ENCODE measurements at places on chromosomes 2 and 18. TPM values are rescaled to one million over a fixed set of nuclear protein-coding genes. Genes with fewer than 3 reads are reported as not detected.

- no peak overlapping the region for H3K4me3 ChIP-seq
- H3K27ac ChIP-seq, result peak overlapping the region; percentile 81
- no peaks in the 10 kb centered on the region for H3K36me3 ChIP-seq
- DNase-seq, result no peak
- peaks cover 21% of the 10 kb centered on the region for H3K4me1 ChIP-seq
Measured at GRCh38 chr2:24016853-24017703, 7.2 kb downstream of the MFSD2B start.

- no peaks in the 10 kb centered on the region for H3K27me3 ChIP-seq
- H3K4me3 ChIP-seq, result no peak overlapping the region
- peaks cover 9% of the 10 kb centered on the region for H3K36me3 ChIP-seq
- H3K4me1 ChIP-seq, result peaks cover 41% of the 10 kb centered on the region
Measured at GRCh38 chr2:25620711-25621110, 52.7 kb downstream of the DTNB start.

- no peak overlapping the region for H3K4me3 ChIP-seq
- no peaks in the 10 kb centered on the region for H3K36me3 ChIP-seq
- H3K27me3 ChIP-seq, result no peaks in the 10 kb centered on the region
- H3K4me1 ChIP-seq, result no peaks in the 10 kb centered on the region
- no peak overlapping the region for H3K27ac ChIP-seq
- DNase-seq, result no peak
Measured at GRCh38 chr2:123438251-123438650, 586.8 kb upstream of the CNTNAP5 start.

DNA sequence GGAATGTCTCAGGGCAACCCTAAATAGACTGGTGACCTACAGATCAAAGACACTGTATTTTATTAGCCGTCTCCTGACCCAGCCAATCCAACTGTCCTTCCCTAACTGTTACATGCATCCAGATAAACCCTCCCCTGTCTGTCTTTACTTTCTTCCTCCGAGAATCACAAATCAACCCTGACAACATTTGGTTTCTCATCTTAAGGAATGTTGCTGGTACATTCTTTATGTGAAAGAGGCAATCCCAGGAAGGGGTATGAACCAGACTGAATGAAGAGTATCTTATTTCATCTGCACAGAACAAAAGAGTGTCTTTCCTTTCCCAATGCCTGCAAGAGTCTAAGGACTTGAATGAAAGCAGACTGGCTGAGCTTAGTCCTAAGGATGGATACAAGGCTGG lies 113.9 kb upstream of the LTBP1 start:
- peaks cover 4% of the 10 kb centered on the region for H3K4me1 ChIP-seq
- no peak for DNase-seq
- H3K27me3 ChIP-seq, result no peaks in the 10 kb centered on the region
- H3K4me3 ChIP-seq, result no peak overlapping the region

DNA sequence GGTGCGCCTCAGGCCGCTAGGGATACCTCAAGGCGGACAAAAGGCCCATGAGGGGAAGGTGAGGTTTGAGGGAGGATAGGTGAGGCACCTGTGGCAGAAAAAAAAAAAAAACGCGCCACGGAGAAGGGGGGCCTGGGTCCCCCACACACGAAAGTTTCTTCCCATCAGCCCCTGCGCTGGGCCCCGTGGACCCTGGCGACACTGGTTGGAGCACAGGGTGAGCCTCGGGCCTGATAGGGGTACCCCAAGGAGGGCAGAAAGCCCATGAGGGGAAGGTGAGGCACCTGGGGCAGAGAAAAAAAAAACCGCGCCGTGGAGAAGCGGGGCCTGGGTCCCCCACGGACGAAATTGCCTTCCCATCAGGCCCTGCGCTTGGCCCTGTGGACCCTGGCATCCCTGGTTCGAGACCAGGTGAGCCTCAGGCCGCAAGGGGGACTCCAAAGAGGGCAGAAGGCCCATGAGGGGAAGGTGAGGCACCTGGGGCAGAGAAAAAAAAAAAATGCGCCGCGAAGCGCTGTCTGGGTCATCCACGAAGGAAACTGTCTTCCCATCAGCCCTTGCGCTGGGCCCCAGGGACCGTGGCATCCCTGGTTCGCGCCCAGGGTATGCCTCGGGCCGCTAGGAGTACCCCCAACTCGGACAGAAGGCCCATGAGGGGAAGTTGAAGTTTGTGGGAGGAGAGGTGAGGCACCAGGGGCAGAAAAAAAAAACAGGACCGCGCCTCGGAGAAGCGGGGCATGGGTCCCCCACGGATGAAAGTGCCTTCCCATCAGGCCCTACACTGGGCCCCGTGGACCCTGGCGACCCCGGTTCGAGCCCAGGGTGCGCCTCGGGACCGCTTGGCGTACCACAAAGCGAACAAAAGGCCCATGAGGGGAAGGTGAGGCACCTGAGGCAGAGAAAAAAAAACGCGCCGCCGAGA lies 226.2 kb downstream of the CCDC74A start:
- no peak overlapping the region for H3K27ac ChIP-seq
- no peaks in the 10 kb centered on the region for H3K4me1 ChIP-seq
- no peaks in the 10 kb centered on the region for H3K36me3 ChIP-seq
- H3K4me3 ChIP-seq, result no peak overlapping the region

DNA sequence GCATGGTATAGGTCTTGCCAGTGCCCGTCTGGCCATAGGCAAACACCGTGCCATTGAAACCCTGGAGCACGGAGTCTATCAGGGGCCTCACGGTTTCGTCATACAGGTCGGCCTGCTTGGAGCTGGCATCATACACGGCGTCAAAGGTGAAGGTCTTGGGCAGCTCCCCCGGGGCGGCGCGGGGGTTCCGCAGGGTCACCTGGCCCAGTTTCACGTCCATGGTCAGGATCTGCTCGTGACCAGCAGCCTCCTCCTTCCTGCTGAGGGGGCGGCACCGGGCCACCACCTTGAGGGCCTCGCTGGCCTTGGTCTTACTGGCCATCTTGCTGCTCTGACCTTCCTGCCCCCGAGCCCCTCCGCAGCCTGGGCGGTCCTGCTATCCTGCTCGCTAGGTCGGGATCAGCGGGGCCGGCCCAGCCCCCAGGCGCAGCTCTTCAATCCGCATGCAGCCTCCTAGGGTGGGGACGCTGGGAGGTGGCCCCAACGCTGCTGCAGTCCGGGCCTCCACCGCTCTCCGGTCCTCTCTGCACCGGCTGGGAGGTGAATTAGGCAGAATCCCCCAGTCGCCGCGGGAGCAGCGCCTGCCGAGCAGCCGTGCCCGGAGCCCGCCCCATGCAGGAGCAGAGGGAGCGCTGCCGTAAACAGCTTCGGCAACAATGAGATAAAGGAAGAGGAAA lies 563 bp downstream of the KIF3C start:
- peaks cover 21% of the 10 kb centered on the region for H3K4me1 ChIP-seq
- peak overlapping the region; percentile 84 for H3K4me3 ChIP-seq
- DNase-seq, result no peak
- no peaks in the 10 kb centered on the region for H3K27me3 ChIP-seq
- no peaks in the 10 kb centered on the region for H3K36me3 ChIP-seq

DNA sequence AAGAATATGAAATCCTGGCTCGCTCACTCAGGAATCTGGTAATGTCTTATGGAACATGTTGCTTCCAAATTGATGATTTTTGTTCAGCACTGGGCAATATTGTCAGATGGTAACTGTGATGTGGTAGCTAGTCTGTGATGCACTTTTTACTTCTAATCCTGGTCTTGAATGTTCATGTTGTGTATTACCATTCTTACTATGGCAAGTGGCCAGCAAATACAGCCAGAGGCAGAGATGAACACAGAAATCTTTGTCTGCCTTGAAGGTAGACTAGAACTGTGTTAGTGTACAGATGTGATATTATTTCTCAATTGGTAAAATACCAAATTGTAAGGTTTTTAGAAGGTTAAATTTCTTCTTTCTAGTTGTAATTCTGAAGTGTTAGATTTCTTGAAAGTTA lies 83.3 kb downstream of the UBE2E3 start:
- H3K27ac ChIP-seq, result peak overlapping the region; percentile 55
- no peak overlapping the region for H3K4me3 ChIP-seq
- H3K27me3 ChIP-seq, result no peaks in the 10 kb centered on the region
- H3K4me1 ChIP-seq, result peaks cover 6% of the 10 kb centered on the region
- DNase-seq, result peak; percentile 22

DNA sequence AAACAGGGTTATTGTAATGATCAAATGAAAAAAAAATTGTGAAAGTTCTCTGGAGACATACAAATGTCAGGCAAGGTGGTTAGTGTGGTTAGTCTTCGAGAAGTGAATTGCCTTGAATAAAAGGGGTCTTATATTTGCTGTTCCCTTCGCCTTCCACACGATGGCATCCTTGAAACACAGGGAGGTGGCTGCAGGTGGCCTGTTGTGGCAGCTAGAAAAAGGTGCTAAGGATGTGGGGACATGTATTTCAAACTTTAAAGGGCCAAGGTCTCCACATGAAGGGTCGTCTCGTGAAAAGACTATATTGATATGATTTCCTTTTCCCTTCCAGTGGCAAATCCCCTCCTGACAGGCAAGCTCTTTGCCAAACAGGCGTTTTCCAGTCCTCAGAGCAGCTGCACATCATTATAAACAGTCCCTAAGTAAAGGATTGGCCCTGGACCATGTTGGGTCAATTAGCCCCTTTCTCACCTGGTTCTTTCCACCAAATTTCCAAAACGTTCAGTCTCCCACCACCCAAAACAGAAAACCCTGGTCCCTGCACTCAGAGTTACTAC lies 68.5 kb downstream of the COPS8 start:
- H3K27me3 ChIP-seq, result no peaks in the 10 kb centered on the region
- no peak overlapping the region for H3K27ac ChIP-seq
- peaks cover 8% of the 10 kb centered on the region for H3K4me1 ChIP-seq
- no peak overlapping the region for H3K4me3 ChIP-seq
- H3K36me3 ChIP-seq, result peaks cover 6% of the 10 kb centered on the region
- DNase-seq, result peak; percentile 68

DNA sequence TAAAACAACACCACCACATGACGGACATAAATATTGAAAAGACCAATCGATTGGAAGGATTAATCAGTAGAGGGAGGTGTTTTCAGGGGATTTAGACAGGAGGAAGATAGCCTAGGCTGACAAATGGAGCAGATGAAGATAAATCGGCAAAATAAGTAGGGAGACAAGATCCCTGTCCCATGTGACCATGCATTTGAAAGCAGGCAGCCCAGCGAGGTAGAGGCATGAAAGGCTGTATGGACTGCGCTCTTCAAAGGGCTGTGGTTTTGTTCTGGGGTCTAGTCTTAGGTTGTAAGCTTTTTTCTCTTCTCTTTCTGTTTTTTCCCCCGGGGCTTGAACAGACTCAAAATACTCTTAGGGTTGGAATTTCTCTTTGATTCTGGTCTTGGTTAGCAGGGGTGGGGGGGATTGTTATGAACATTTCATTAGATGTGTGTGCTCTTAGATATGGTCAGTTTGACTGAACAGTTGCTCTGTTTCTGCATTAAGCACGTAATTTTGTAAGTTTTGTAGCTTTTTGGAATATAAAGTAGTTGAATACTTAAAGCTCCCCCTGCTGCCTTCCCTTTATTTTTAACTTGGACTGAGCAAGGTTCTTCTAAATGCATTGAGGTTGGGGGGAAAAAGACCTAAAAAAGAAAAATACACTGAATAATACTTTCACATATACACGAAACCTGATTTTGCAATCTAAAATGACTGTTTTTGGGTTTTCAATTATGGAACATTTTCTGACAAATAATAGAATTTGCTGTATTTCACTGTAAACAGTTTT lies 32.2 kb downstream of the ZNF532 start:
- H3K27ac ChIP-seq, result no peak overlapping the region
- no peak overlapping the region for H3K4me3 ChIP-seq
- peaks cover 14% of the 10 kb centered on the region for H3K36me3 ChIP-seq
- no peak for DNase-seq
- H3K4me1 ChIP-seq, result peaks cover 8% of the 10 kb centered on the region

- H3K4me3 ChIP-seq, result peak overlapping the region; percentile 56
- peak overlapping the region; percentile 87 for H3K27ac ChIP-seq
- no peaks in the 10 kb centered on the region for H3K27me3 ChIP-seq
- peaks cover 45% of the 10 kb centered on the region for H3K4me1 ChIP-seq
Measured at GRCh38 chr2:239275847-239276831, 124.7 kb downstream of the HDAC4 start.

Gene CHCHD5
- total RNA-seq, result 56.1 TPM

Gene HOXD10
- not detected for total RNA-seq

Gene GATA6
- 14.0 TPM for total RNA-seq

Gene HIBCH
- 14.7 TPM for total RNA-seq

Gene RIT2
- not detected for total RNA-seq

Data from MCF 10A (cell line).